ENCODE measurements at places on chromosomes 5 and 9.

- no peak for DNase-seq
These were observed 41.5 kb downstream of the TENT4A start for GRCh38 chr5:6754766-6755165.

DNA sequence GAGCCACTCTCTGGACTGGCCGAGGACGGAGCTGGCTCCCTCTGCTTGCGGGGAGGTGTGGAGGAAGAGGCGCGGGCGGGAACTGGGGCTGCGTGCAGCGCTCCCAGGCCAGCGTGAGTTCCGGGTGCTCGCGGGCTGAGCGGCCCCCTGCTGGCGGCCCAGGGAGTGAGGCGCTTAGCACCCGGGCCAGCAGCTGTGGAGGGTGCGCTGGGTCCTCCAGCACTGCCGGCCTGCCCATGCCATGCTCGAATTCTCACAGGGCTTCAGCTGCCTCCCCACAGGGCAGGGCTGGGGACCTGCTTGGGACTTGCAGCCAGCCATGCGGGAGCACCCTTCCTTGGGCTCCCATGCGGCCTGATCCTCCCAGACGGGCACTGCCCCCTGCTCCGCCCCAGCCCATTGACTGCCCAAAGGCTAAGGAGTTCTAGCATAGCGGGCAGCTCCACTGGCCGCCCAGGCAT lies 416.9 kb downstream of the MRPS30 start:
- no peak for DNase-seq

GRCh38 chr9:76905791-76906646 lies at the start of gene PRUNE2:
Gene PRUNE2, minus strand, starts transcription at chr9:76906114. Its CDS starts 151 bp downstream, at chr9:76905963.
- peak; percentile 83 for DNase-seq

DNA sequence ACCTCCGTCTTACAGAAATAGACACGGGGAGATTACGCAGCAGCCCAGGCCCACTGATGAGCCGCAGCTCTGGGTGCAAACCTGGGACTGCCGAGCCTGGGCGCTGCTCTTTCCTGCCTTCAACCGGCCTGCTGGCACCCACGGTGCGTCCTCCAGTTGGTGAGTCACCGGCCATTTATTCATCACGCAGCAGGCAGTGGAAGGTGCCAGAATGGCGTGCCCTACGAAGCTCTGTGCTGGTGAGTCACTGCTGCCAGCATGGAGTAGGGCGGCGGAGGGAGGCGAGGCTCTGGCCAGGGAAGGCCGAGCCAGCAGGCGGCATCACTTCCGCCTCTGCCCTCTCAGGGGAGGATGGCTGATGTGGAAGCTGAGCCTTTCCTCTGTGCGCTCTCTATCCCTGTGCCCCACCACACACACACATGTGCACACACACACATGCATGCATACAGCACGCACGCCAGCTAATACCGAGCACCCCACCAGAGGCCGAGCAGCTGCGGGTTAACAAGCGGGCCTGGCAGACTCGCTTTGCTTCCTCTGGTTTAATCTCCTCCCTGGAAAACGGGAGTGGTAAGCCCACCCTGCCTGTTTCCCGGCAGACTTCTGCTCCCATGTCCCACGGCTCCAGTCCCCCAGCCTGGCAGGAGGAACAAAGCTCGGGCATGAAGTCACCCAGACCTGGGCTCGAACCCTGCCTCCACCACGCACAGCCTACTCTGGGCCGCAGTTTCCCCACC lies 39.2 kb downstream of the OLFM1 start:
- peak; percentile 73 for DNase-seq

DNA sequence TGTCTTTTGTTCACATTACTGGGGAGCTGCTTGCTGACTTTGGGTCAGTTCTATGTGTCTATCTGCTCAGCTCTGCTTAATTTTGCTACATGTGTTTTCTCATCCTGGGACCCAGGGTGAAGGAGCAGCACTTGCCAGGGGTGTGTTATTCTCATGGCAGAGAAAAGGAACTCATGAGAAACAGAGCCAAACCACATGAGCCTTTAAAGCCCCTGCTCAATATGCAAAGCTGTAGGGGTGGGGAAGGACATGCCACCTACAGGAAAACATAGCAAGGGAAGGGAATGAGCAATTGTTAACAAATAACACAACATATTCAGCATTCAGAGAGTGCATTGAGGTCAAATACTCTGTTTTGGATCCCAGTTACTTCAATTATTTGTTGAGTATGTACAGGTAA lies 290.9 kb downstream of the CDK5RAP2 start:
- DNase-seq: no peak

Data from GM23248 (cell line).